ENCODE measurements at places on chromosomes 1 and 21.
A peak's percentile ranks its signal among the peaks of the same experiment; 100 is the strongest.

DNA sequence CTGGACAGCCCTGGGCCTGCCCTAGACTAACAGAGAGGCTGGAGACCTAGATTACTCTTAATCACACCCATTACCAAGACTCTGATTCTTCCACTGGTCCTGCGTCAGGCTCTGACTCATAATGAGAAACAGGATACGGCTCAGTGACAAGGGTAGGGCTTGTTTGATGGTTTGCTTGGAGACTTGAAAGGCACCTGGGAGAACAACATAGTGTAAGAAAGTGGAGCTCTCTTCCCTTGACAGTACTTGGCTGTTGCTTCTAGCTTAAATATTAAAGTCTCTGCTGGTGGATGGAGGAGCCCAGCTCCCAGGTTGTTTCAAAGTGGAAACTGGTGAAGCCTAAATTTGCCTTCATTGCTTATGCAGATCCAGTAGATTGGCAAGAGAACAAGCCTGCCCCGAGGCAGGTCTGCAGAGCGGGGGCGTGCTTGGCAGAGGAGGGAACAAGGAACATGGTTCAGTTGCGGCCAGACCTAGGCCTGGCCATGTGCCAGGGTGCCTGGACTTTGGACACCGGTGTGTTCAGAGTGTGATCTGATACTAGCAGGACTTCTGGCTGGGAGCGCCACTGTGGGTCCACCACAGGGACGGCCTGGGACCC is 480.6 kb downstream of the CAMTA1 start:
- DNase-seq: peak; percentile 57

GRCh38 chr1:157095551-157095950 is 4.1 kb downstream of the ETV3L start:
- no peak for DNase-seq

- no peak for DNase-seq
Observed at GRCh38 chr1:12456979-12457378, 161.0 kb downstream of the DHRS3 start.

- DNase-seq: no peak
Observed at GRCh38 chr1:41656825-41657500, 172.5 kb upstream of the EDN2 start.

GRCh38 chr1:62395291-62395690 is 41.6 kb upstream of the USP1 start:
- no peak for DNase-seq

DNA sequence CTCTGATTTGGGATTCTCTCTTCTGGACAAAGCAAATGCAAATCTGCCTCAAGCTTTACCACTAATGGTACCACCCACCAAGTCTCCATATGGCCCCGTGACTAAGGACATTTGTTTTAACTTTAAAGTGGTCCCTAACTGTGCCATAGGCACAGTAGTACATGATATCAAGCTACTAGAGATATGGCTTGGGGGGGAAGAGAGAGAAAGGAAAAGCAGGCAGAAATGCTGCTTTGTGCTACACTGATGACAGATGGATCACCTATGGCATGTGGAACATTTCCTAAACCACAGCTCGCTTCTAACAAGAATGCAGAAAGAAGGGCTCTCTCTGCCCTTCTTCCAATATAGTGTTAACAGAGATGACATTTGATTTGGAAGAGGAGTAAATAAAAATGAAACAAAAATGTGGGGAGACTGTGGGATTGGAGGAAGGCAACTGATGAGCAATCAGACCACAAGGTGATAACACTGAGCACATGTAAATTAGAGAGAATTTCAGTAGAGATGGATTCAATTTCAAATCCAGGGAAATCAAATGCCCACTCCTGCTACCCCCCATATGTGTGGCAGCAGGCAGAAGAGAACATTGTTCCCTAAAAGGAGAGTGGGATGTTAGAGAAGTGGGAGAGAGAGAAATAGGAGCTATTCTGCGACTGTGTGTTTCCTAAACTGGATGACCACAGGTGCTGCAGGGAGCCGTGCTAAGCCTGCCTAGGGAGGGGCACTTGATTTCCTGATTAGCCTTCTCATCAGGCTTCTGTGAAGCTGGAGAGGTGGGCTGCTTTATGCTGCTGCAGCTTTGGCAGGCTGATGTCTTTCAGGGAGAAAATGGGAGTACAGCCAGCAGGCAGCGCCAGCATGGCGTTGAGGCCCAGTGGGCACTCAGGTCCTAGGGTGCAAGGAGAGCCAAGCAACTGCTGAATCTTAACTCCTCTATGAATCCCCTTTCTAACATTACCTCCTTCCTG is 75.3 kb downstream of the ZNF648 start:
- DNase-seq: no peak

GRCh38 chr1:155847823-155848529 is 9.0 kb downstream of the GON4L start:
- no peak for DNase-seq

GRCh38 chr1:111879081-111879480 is 110.4 kb downstream of the KCND3 start:
- DNase-seq: peak; percentile 65

GRCh38 chr21:26679284-26679683 is 106.2 kb upstream of the CYYR1 start:
- no peak for DNase-seq

DNA sequence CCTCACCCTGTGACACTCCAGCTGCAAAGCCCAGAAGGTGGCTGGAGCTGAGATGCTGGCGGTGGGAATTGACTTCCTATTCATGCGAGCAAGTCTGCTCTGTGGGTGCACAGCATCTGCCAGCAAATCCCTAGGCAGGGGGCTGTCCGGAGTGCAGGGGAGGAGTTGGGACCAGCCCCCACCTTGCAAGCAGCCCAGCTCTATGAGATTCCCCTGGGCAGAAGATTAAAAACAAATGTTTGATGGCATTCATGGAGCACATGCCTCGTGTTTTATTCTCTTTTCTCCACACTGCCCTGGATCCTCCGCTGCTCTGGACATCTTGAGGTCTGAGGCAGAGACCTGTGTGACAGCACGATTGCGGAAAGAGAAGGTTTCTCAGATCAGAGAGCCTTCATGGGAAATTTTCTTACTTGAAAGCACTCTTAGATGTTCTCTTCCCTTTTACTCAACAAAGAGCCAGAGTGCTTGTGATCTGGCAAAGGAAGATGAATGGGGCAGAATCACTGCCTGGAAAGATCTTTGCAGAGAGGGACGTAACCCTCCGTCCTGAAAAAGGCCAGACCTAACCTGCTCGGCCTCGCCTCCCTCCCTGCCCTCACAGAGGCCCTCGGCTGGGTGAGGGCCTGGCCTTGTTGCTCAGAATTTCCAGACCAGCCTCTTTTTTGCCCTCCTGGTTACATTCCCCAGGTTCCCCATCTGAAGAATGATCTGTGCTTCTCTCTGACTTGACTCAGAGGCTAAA is 597.1 kb downstream of the KIF26B start:
- DNase-seq: no peak

DNA sequence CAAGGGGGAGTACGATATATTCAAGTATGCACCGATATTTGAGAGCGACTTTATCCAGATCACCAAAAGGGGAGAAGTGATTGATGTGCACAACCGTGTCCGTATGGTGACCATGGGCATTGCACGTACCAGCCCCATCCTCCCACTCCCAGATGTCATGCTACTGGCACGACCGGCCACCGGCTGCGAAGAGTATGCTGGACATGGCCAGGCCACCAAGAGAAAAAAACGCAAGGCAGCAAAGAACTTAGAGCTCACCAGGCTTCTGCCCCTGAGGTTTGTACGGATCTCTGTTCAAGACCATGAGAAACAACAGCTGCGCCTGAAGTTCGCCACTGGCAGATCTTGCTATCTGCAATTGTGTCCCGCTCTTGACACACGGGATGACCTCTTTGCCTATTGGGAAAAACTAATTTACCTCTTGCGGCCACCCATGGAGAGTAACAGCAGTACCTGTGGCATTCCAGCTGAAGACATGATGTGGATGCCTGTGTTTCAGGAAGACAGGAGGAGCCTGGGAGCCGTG is 16.5 kb downstream of the ATF3 start:
- DNase-seq: no peak

- DNase-seq: peak; percentile 41
Observed at GRCh38 chr1:231918239-231919015, 291.8 kb downstream of the DISC1 start.

- no peak for DNase-seq
Observed at GRCh38 chr1:173117108-173117633, 66.4 kb upstream of the TNFSF18 start.

DNA sequence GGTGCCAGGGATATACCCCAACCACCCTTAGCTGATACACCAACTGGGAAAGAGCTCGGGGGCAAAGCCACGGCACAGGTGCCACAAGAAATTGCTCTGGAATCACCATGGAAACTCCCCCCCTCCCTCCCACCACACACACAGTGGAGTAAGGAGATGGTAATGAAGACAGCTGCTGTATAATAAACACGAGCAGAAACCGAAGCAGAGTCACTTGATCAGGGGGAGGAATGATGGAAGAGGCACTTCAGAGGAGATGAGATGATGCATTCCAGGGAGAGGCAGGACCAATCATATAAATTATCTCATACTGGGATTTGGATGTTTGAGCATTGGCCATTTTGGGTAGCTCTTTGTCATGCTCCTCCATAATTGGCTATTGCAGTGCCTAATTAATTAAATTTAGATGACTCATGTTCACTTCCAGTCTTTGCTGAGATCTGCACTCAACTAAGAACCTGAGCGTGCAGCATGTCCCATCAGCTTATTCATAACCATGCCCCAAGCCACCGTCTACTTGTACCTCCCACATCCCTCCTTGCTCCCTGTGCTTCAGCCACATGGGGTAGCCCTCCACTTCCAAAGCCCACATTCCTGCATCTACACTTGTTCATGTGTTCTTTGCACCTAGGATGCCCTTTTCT is 189.5 kb downstream of the ZSCAN20 start:
- DNase-seq: no peak

DNA sequence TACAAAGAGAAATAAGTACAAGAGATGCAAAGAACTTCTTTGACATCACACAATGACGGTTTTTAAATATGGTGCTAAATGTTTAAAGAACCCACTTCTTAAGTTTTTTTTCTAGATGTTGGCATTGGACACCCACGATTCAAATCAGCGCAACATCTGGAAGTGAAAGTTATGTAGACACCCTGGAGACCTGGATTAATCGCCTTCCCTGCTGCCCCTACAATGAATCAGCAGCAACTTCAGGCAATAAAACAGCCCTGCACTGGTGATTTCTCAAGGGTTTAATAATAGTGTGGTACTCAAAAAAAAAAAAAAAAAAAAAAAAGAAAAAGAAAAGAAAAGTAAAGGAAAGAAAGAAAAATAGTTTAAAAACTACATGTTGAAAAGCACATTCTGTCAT is 248.3 kb downstream of the NUF2 start:
- no peak for DNase-seq

DNA sequence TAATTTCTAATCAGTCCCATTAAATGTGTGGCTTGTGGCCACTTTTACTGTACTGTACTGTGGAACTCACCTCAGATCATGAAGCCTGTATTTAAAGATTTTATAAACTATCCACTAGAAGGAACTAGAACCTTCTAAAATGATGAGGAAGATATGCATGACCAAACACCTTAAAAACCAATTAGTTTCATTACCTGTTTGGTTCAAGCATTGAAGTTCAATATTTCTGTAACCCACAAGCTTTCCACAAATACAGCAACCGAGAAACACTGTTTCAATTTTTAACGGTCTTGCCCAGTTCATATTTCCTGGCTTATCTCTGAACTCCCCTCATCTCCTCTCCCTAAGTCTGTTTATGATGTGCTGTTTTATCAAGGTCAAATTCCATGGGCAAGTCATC is 264.3 kb upstream of the PLD5 start:
- DNase-seq: no peak
